Muscle of leg (tissue), 16 donors: ENCODE measurements at places on chromosomes 12 and 14. TPM values are rescaled to one million over a fixed set of nuclear protein-coding genes. Genes with fewer than 3 reads are reported as not detected.
A peak's percentile ranks its signal among the peaks of the same experiment; 100 is the strongest.

DNA sequence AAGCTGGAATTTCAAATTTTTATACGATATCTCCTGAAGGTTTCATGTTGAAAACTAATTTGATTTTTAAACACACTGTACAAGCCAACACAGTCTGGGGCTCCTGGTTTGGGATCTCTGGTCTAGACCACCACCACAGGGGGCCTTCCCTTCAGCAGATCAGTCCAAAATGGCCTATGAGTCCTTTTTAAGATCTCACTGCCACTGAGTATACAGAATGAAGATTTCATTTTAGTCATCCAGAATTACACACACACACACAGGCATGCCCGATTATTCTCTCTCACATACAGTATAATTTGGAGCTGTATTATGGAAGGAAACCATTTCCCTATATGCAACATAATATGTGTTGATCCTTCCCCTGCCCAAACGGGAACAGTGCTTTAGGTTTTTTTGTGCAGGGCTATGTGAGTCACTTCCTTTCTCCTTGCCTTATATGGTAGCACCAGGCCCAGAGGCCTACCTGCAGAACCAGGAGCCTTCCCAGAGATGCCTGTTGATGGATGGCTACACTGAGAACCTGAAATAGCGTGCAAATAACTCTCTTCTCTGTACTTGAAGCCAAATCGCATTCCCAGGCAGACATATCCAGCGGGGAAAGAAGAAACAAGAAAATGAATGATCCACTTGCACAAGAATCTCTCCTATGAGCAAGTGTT is 28.1 kb upstream of the WNK1 start:
- no peak for DNase-seq

DNA sequence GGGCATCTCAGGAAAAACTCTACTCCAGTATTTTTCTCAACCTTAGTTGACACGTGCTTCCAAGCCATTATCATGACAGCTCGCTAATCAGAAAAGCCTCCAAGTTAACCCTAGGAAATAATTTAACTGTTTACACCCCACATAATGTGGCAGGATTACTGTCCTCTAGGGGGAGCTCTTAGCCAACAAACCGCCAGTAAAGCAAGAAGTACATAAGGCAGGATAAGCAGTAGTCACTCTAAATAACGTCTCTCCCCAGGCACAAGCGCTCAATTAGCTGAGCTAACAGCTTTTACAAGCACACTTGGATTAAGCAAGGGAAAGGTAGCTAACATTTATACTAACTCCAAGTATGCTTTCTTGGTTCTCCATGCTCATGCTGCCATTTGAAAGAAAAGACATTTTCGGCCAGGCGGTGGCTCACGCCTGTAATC is 22.8 kb downstream of the APOBEC1 start:
- no peak for DNase-seq

ZDHHC17 gene
- 59.4 TPM for total RNA-seq

- DNase-seq = peak; percentile 90
These were observed 220.5 kb upstream of the ATXN7L3B start for GRCh38 chr12:74317078-74317601.

DNA sequence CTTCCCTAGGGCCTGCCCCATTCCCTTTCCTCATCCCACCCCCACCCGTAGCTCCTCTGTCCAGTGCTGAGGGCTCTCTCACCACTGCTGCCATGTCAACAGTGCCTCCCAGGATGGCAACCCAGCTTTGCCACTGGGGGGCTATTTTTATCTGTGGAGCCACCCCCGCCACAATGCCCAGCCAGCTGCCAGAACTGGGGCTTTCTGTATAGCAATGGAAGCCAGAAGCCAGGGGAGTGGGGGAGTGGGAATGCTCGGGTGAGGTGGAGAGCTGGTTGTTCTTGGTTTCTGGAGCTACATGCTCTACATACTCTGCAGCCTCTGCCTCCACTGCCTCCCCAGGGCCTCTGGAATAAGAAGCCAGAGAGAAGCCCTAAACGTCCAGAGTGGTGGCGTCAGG is 8.9 kb downstream of the PDE1B start:
- no peak for DNase-seq

TAS2R7 gene
- total RNA-seq = not detected

GRCh38 chr12:40313928-40314327 is 89.1 kb downstream of the LRRK2 start:
- DNase-seq = peak; percentile 31

ADAMTS20 gene
- total RNA-seq = 0.09 TPM

IKZF4 gene
- 2.2 TPM for total RNA-seq

DNA sequence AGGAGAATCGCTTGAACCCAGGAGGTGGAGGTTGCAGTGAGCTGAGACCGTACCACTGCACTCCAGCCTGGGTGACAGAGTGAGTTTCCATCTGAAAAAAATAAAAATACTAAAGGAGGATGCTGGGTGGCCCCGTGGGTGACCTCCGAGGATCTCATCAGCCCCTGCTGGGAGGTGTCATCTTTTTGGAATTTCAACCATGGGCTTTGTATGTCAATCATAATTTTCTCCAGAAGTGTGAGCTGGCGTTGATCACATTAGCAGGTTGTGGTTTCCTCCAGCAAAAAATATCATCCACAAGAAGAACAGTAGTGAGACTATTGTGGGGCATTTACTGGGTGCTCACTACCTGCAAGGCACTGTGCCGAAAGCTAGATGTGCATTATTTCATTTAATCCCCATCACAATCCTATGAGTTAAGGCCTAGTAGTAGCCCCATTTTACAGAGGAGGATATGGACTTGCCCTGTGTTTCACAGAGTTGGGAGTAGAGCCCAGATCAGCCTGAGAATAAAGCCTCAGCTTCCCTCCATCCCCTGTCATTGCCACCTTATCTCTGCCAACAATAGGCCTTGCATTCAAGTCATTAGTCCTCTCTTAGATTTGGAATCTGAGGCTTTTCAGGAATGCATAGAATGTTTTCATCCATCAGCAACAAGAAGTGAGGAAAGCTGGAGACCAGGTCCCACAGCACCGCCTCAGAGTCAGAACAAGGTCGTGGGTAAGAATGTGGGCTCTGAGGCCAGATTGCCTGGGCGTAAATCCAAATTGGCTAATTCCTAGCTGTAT is 39.8 kb downstream of the SVOP start:
- DNase-seq = no peak

DNA sequence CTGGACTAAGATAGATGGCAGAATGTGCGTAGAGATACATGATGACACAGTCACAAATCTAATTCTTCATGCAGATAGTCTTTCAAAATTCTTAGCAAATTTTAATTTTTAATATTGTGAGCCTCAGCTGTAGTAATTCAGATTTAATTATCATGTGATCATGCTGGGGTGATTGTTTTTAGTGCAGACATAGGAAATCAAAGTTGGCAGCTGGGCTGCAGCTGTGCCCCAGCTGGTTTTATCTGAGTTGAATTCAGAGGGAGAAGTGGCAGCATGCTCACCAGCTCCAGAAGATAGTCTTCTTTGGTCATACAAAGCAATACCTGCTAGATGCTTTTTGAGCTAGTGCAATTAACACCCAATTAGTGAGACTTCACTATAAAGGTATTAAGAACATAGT is 292.9 kb downstream of the RAD51B start:
- peak; percentile 82 for DNase-seq

DNA sequence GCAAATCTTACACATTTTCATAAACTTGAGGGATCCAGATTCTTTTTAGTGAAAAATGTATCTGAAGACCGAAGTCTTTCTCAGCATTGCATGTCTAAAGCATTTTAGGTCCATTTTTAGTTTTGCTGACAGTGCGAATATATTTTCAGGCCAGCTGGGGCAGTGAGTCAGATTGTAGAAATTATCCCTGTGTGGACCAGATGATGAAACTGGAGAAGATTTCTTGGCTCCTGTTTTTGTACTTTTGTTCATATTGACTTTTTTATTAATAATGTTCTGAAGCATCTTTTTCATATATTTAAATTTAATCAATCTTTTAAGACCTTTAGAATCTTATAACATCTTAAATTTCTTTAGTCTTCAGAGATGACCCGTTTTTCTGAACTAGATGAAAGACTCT is 173.1 kb downstream of the FLRT2 start:
- DNase-seq = peak; percentile 92

IGF1 gene
- 26.5 TPM for total RNA-seq

GRCh38 chr14:89061696-89062095 is 237.2 kb downstream of the TTC8 start:
- DNase-seq = no peak

OLR1 gene
- total RNA-seq = 0.13 TPM

DNA sequence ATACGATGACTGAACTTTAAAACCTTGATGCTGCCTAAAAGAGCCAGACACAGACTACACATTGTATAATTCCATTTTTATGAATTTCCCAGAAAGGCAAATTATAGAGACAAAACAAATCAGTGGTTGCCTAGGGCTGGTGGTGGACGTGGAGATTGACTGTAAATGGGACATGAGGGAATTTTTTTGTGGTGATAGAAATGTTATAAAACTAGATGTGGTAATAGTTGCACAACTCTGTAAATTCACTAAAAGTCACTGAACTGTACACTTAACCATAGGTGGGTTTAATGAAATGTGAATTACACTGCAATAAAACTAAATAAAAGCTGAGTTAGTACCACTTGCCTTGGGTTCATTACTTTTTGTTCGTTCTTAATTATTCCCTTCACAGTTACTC is 72.1 kb downstream of the PLEKHA5 start:
- DNase-seq = no peak

- no peak for DNase-seq
These were observed 21.8 kb downstream of the DHX37 start for GRCh38 chr12:124967016-124967739.

KCNC2 gene
- 0.22 TPM for total RNA-seq

ACOT6 gene
- total RNA-seq = not detected

ST8SIA1 gene
- total RNA-seq = 6.9 TPM

TXNDC16 gene
- 5.8 TPM for total RNA-seq

DNA sequence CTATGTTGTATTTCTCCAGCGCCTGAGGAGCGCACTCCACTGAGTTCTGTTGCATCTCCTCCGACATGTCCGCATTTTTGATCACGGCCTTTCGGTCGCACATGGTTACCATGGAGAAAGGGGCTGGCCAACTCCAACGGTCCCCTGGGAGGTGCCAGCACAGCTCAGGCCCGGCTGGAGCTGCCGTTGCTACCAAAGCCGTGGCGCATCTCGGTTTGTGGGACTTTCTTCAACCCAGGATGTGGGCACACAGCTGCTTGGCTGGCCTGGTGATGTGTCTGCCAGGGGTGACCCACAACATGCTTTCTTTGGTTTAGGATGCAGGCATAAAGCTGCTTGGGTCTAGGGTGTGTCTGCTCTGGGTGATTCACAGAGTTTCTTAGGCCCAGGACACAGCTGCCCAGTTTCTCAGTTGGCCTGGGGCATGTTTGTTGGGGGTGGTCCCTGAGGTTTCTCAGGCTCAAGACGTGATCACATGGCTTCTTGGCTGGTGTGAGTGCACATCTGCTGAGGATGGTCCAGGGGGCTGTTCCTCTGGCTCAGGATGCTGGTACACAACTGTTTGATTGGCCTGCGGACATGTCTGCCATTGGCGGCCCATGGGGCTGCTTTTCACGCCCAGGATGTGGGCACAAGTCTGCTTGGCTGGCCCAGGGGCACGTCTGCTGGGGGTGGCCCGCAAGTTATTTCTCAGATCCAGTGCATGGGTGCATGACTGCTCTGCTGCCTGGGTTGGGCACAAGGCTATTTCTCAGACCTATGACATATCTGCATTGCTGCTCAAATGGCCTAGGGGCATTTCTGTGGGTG is 25.9 kb upstream of the GTF2A1 start:
- DNase-seq = no peak
